Immature natural killer cell (primary cell): ENCODE measurements at places on chromosomes 4 and X. TPM values are rescaled to one million over a fixed set of nuclear protein-coding genes. Genes with fewer than 3 reads are reported as not detected.
A peak's percentile ranks its signal among the peaks of the same experiment; 100 is the strongest.

DNA sequence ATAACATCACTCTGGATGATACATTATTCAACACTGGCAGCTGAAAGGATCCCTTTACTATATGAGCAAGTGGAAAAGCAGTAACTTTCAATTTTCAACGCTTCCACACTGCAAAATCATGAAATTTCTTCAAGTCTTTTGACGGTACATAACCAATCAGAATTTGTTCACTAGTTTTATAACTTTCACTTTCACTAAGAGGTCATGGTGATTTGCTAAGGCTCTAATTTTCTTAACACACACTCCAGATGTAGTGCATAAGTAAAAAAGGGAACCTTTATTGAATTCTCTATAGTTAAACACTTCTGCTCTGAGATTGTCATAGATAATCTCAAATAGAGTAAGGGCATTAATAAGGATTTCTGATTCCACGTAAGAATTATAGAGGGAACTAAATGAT lies 4.1 kb downstream of the ARMCX2 start:
- H3K4me1 ChIP-seq = peaks cover 19% of the 10 kb centered on the region
- no peak for DNase-seq
- peak overlapping the region; percentile 79 for H3K27ac ChIP-seq
- H3K4me3 ChIP-seq = peak overlapping the region; percentile 51

Gene GALNT7
- polyA plus RNA-seq = 6.8 TPM

DNA sequence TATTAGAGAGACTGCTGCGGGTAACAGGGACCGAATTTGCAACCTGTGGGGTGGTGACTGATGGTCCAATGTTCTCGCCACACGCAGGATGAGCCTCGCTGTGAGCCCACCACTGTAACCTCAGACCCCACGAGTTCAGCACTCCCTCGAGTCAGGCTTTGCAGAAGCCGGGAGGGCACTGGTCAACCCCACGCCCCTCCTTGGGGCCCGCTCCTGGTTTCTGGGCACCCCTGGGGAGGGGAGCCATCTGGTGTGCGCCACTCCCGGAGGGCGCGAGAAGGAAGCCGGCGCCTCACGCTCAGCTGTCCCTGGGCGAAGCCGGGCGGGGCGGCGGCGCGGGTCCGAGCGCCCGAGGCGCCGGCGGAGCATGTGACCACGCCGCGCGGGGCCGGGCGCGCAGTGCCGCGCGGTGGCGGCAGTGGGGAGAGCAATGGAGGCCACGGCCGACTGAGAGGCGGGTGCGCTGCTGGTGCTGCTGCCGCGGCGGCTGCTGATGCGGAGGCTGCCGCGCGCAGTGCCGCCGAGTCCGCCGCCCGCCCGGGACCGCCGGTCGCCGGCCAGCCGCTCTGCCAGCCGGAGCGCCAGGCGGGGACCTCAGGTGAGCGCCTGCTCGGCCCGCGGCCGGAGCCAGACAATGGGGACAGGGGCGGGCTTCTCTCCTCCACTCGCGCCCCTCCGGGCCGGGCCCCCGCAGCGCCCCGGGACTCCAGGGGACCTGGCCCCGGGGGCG lies 100.1 kb downstream of the CEP135 start:
- peak overlapping the region; percentile 72 for H3K4me3 ChIP-seq
- H3K27me3 ChIP-seq = peaks cover 16% of the 10 kb centered on the region

DNA sequence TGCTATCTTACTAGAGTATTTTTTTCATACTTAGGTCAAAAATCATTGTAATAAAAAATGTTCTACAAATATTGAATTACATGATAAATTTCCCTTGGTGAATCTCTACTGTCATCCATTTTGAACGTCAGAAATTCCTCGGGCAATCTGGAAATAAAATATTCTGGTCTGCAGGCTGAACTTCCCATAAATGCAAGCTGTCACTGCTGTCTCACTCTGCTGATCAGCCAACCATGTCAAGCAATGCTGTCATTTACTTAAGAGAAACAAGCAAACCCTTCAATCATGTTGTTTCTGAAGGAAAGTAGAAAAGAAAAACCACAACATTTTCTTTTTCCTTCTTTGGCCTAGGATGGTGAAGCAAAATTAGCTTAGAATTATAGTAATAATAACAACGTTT lies 514.2 kb upstream of the GALNT7 start:
- no peak overlapping the region for H3K27ac ChIP-seq
- DNase-seq = no peak
- H3K4me1 ChIP-seq = no peaks in the 10 kb centered on the region
- H3K4me3 ChIP-seq = no peak overlapping the region
- H3K27me3 ChIP-seq = peaks cover 2% of the 10 kb centered on the region
- no peaks in the 10 kb centered on the region for H3K36me3 ChIP-seq

- no peaks in the 10 kb centered on the region for H3K4me1 ChIP-seq
- H3K27ac ChIP-seq = no peak overlapping the region
- DNase-seq = no peak
Measured at GRCh38 chr4:38343608-38344007, 320.4 kb upstream of the KLF3 start.

GRCh38 chrX:113384628-113385027 lies 544.0 kb upstream of the AMOT start:
- H3K4me3 ChIP-seq = no peak overlapping the region
- no peak for DNase-seq
- H3K27me3 ChIP-seq = peaks cover 2% of the 10 kb centered on the region
- no peak overlapping the region for H3K27ac ChIP-seq
- H3K4me1 ChIP-seq = no peaks in the 10 kb centered on the region

DNA sequence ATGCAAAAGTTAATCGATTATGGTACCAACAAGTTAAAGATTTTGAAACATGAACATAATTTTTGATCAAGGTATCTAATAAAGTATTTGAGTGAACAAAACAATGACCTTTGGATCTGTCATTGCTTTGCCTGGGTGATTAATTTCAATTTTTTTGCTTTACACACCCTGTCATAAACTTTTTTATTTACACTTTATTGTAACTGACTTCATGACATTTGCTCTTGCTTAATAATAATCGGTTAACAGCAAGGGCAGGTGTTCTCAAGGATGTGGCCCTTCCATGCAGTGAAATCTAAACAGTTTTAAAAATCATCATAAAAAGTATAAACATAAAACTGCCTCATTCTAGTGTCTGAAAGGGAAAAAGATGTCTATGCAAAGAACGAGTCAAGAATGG lies 24.1 kb downstream of the ATOH1 start:
- H3K36me3 ChIP-seq = no peaks in the 10 kb centered on the region
- no peak for DNase-seq

- DNase-seq = no peak
- no peaks in the 10 kb centered on the region for H3K4me1 ChIP-seq
- H3K27ac ChIP-seq = no peak overlapping the region
- peaks cover 4% of the 10 kb centered on the region for H3K27me3 ChIP-seq
Measured at GRCh38 chrX:14673764-14674163, 144.4 kb downstream of the GLRA2 start.

DNA sequence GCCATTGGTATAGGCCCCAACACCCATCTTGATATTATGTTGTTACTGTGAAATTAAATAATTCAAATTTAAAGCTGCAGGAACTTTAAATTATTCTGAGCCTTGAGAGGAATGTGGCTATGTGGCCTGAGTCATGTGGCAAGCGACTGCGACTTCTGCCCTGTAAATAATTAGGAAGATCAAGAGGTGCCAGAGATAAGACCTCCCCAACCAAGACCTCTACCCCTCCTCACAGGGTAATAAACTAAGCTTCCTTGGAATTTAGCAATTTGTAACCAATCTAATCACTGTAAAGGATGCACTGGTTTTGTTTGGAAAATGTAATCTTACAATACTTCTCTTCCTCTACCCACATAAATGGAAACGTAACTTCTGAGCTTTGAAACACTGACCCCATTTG lies 501.9 kb downstream of the RAPGEF2 start:
- no peaks in the 10 kb centered on the region for H3K36me3 ChIP-seq
- no peaks in the 10 kb centered on the region for H3K4me1 ChIP-seq
- DNase-seq = no peak
- no peak overlapping the region for H3K4me3 ChIP-seq

DNA sequence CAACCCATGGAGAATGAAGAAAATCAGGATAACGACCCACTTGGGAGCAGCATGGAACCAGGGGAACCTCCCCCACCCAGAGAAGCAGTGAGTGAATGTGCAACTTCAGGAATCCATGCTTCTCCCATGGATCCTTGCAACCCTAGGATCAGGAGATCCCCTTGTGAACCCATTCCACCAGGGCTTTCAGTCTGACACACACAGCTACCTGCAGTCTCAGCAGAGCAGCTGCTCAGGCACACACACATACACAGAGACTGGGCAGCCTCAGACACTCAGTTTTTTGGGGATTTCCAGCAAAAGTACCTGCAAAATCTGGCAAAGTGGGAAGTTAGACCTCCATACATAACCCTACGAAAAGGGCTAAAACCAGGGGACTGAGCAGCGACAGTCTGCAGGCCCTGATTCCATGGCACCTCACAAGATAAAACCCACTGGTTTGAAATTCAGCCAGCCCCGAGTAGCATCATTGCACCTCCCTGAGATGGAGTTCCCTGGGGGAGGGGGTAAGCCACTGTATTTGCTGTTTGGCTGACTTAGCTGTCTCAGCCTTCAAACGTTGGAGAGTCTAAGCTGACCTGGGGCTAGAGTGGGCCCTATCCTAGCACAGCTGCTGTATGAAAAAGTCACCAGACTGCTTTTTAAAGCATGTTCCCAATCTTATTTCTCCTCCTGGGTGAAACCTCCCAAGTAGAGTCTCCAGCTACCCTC lies 737.5 kb upstream of the NDST4 start:
- no peak overlapping the region for H3K27ac ChIP-seq
- no peak overlapping the region for H3K4me3 ChIP-seq
- H3K36me3 ChIP-seq = no peaks in the 10 kb centered on the region
- no peaks in the 10 kb centered on the region for H3K4me1 ChIP-seq

GRCh38 chrX:106397788-106398538 lies 213.8 kb upstream of the RADX start:
- H3K27ac ChIP-seq = no peak overlapping the region
- no peak for DNase-seq
- no peak overlapping the region for H3K4me3 ChIP-seq
- H3K36me3 ChIP-seq = no peaks in the 10 kb centered on the region

Gene PPID
- polyA plus RNA-seq = 46.9 TPM

DNA sequence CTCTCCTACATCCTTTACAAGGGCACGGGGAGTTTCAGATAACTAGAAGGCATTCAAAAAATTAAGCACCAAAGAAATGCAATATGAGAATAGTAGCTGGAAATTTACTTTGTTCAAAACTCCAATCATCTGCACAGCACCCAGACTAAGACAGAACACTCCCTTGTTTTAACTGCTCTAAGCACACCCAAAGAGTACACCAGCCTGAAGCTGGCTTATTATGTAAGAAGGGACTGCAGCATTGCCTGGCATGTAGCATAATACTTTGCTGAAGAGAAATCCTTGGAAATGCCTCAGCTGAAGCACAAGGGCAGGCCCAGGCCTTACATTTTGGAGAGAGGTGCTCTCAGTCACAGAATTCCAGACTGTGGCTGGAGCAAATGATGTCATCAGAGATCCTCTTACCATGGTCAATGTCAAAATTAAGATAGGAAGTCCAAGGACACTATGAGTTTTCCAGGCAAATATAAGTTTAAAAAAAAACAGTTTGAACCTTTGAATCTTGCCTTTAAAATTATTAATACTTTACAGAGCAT lies 14.8 kb downstream of the ARHGEF6 start:
- peaks cover 39% of the 10 kb centered on the region for H3K4me1 ChIP-seq
- peaks cover 9% of the 10 kb centered on the region for H3K27me3 ChIP-seq
- DNase-seq = no peak

- no peak overlapping the region for H3K4me3 ChIP-seq
- no peak overlapping the region for H3K27ac ChIP-seq
- DNase-seq = no peak
- H3K4me1 ChIP-seq = peaks cover 28% of the 10 kb centered on the region
- H3K27me3 ChIP-seq = peaks cover 2% of the 10 kb centered on the region
- no peaks in the 10 kb centered on the region for H3K36me3 ChIP-seq
Measured at GRCh38 chr4:122163301-122163700, 11.2 kb downstream of the BLTP1 start.

- H3K4me1 ChIP-seq = peaks cover 71% of the 10 kb centered on the region
- H3K27ac ChIP-seq = peak overlapping the region; percentile 75
- peak overlapping the region; percentile 80 for H3K4me3 ChIP-seq
- no peaks in the 10 kb centered on the region for H3K36me3 ChIP-seq
Measured at GRCh38 chr4:6781561-6781960, 966 bp upstream of the KIAA0232 start.

Gene ERCC6L
- 0.38 TPM for polyA plus RNA-seq

Gene CPLX1
- not detected for polyA plus RNA-seq

DNA sequence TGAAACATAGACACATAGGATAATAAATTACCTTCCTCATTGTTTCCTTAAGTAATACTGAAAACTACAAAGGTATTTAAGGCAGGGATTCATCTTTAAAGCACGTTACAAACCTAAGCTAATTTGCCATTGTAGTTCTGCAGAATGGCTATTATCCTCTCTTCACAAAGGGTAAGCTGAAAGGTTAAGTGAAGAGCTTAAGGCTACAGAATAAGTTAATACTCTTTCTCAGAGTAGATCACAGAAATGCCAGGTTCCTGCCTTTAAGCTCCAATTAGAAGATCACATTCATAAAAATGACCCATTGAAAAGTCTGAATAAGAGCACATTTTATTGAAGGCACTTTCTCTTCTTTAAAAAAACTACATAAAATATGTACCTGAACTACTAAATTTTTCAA lies 42.1 kb upstream of the PRDM5 start:
- H3K4me1 ChIP-seq = no peaks in the 10 kb centered on the region
- H3K27ac ChIP-seq = no peak overlapping the region
- no peak for DNase-seq
- H3K36me3 ChIP-seq = no peaks in the 10 kb centered on the region

- H3K4me1 ChIP-seq = no peaks in the 10 kb centered on the region
- no peak overlapping the region for H3K27ac ChIP-seq
- no peak overlapping the region for H3K4me3 ChIP-seq
- no peaks in the 10 kb centered on the region for H3K27me3 ChIP-seq
- no peaks in the 10 kb centered on the region for H3K36me3 ChIP-seq
Measured at GRCh38 chr4:74391890-74392475, 27.0 kb downstream of the EREG start.

DNA sequence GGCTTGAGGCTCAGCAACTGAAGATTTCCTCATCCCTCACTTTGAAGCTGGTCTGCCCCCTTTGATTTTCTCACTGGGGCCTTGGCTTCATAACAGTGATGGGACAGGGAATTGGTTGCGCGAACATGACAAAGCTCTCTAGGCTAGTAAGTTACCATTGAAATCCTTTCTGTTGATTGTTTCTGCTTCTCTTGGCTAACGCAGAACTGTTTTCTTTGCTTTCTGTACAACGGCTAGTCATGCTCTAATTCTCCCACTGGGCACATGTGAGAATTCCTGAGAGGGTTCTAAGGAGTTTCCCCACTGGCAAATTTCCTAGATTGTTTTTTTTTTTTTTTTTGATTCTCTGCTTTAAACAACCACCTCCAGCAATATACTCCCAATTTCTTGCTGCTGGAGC lies 738.6 kb downstream of the PCDH7 start:
- no peak for DNase-seq
- no peaks in the 10 kb centered on the region for H3K4me1 ChIP-seq
- H3K27me3 ChIP-seq = peaks cover 2% of the 10 kb centered on the region
- H3K36me3 ChIP-seq = no peaks in the 10 kb centered on the region

- no peak overlapping the region for H3K27ac ChIP-seq
- no peaks in the 10 kb centered on the region for H3K36me3 ChIP-seq
- no peaks in the 10 kb centered on the region for H3K4me1 ChIP-seq
- H3K4me3 ChIP-seq = no peak overlapping the region
- peaks cover 2% of the 10 kb centered on the region for H3K27me3 ChIP-seq
- no peak for DNase-seq
Measured at GRCh38 chr4:26000274-26000950, 86.4 kb downstream of the SMIM20 start.

GRCh38 chr4:140296335-140297220 lies 76.9 kb upstream of the SCOC start:
- H3K27ac ChIP-seq = no peak overlapping the region
- no peak for DNase-seq
- no peaks in the 10 kb centered on the region for H3K4me1 ChIP-seq
- H3K27me3 ChIP-seq = peaks cover 5% of the 10 kb centered on the region

GRCh38 chrX:36241397-36241796 lies 321.9 kb downstream of the CFAP47 start:
- H3K27ac ChIP-seq = no peak overlapping the region
- H3K36me3 ChIP-seq = no peaks in the 10 kb centered on the region
- DNase-seq = no peak
- H3K27me3 ChIP-seq = peaks cover 4% of the 10 kb centered on the region
